T-helper 2 cell treated with Interferon-gamma antibody and Interleukin-4, amounts not matched to agents 100 ng/mL and 5 ng/mL, for 36 hours (primary cell): ENCODE measurements at places on chromosomes 2 and 18. TPM values are rescaled to one million over a fixed set of nuclear protein-coding genes. Genes with fewer than 3 reads are reported as not detected.

The MREG gene
- 7.1 and 9.0 TPM in 2 replicates for total RNA-seq

The SPATA3 gene
- not detected in 2 replicates for total RNA-seq

The LYG2 gene
- total RNA-seq = not detected in 2 replicates

The TRAPPC8 gene
- total RNA-seq = 39.3 and 43.4 TPM in 2 replicates

The CELF4 gene
- not detected in 2 replicates for total RNA-seq

The GALNT13 gene
- total RNA-seq = 0.14 and 0.18 TPM in 2 replicates

The COL4A3 gene
- total RNA-seq = not detected in 2 replicates
